ENCODE measurements at places on chromosomes 13 and 19. TPM values are rescaled to one million over a fixed set of nuclear protein-coding genes. Genes with fewer than 3 reads are reported as not detected.

The SLC17A7 gene
- total RNA-seq = 0.67 TPM

The PCDH9 gene
- 19.4 TPM for total RNA-seq

The IFNL3 gene
- not detected for total RNA-seq

The PEAK3 gene
- total RNA-seq = 1.9 TPM

The VAV1 gene
- 1.4 TPM for total RNA-seq

The DPP9 gene
- total RNA-seq = 36.2 TPM

The SIGLEC6 gene
- 0.16 TPM for total RNA-seq

The MISP gene
- 0.96 TPM for total RNA-seq

DNA sequence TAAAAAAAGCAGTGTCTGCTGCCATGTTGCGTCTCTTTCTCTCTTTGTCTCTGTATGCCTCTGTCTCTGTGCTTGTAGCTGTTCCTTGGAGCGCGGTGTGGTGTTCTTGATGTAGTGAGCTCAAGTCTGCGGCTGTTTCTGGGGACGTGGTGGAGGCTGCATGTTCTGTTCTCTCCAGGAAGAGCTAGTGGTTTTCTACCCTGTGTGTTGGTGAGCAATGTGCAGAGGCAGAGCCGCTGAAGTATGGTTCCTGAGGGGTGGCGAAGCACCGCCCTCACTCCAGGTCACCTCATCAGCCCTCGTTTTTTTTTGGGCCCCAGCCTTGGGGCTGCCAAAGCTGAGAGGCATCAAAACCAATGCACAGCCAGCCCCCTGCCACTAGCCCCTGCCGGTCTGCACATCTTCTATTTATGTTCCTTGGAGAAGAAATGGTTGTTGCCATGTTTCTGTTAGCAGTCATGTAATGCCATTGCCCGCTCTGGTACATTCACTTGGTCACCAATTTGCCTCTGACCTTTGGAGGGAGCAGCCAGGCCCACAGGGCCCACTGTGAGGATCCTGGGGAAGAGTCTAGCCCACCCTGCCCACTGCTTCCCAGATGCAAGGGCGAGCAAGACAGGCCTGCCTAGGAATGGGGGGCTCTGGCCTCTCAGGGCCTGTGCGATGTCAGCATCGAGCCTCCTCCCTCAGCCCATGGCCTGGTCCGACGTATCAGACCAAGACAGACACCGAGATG lies 7.2 kb downstream of the HNRNPL start:
- no peak for DNase-seq

- no peak for DNase-seq
These were observed 460.0 kb downstream of the FOXO1 start for GRCh38 chr13:40206241-40207000.

- DNase-seq = no peak
These were observed 123.8 kb downstream of the STK24 start for GRCh38 chr13:98452851-98453843.

- no peak for DNase-seq
These were observed 144.6 kb downstream of the NBEA start for GRCh38 chr13:35086667-35087066.

DNA sequence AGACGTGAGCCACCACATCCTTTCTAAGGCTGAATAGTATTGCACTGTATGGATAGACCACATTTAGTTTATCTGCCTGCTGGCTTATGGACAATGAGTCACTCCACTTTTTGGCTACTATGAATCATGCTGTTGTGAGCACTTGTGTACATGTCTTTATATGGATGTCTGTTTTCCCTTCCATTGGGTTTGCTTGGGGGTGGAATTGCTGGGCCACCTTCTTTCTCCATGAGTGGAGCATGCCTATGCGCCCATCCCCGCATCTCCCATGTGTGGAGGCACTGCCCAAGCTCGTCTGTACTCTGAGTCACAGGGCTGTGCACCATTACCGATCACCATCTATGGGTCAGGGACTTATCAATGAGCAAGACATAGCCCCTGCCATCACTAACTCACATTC lies 127.2 kb upstream of the GJB6 start:
- no peak for DNase-seq

DNA sequence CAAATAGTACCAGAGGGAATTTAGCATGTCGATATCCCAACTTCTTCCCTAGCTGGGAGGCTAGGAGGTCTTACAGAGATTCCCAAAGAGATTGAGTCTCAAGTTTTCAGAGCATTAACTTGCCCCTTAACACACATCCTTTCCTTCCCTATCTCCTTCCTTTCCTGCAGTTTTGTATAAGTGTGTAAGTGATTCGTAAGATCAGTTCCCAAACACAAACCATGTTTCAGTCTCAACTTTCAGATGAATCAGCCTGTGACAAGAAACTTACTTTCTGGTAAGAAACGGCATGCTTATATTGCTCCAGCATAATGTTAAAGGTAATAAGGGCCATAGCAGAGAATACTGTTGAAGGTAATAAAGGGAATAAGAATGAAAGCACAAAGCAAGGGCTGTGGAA lies 472.2 kb downstream of the LIG4 start:
- DNase-seq = no peak

- DNase-seq = no peak
These were observed 10.3 kb downstream of the SH3GL1 start for GRCh38 chr19:4390017-4390566.

- DNase-seq = no peak
These were observed 72.3 kb upstream of the RFC3 start for GRCh38 chr13:33745370-33746324.

- no peak for DNase-seq
These were observed 130.9 kb downstream of the SHISA2 start for GRCh38 chr13:25920931-25921330.

- DNase-seq = peak; percentile 59
These were observed 808 bp downstream of the DNMT1 start for GRCh38 chr19:10193790-10194499.
